ENCODE measurements at places on chromosomes 12 and 14.
A peak's percentile ranks its signal among the peaks of the same experiment; 100 is the strongest.

GRCh38 chr12:122835750-122836026 is 431 bp downstream of the HIP1R start:
- H3K27ac ChIP-seq, result no peak overlapping the region
- DNase-seq, result no peak
- H3K27me3 ChIP-seq, result no peaks in the 10 kb centered on the region
- H3K36me3 ChIP-seq, result peaks cover 3% of the 10 kb centered on the region
- H3K4me1 ChIP-seq, result peaks cover 2% of the 10 kb centered on the region

DNA sequence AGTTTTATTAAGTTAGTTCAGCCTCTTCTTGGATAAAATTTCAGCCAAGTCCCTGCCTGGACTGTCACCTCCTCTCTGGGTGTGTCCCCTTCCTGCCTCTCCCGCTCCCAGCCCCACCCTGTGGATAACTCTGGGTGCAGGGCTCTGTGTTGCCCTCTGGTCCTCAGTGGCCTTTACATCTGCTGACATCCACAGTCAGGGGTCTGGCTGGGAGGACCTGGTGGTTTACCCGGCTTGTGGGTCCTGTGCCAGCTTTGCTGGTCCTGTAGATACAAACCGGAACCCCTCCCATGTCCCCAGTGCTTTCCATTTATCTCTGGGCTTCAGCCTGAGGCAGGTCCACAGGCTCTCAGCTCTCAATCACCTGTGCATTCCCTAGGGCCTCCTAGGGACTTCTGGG is 28.9 kb upstream of the PLEKHG3 start:
- no peak for DNase-seq
- H3K27ac ChIP-seq, result no peak overlapping the region
- H3K4me3 ChIP-seq, result no peak overlapping the region
- peaks cover 5% of the 10 kb centered on the region for H3K4me1 ChIP-seq
- peaks cover 35% of the 10 kb centered on the region for H3K27me3 ChIP-seq

DNA sequence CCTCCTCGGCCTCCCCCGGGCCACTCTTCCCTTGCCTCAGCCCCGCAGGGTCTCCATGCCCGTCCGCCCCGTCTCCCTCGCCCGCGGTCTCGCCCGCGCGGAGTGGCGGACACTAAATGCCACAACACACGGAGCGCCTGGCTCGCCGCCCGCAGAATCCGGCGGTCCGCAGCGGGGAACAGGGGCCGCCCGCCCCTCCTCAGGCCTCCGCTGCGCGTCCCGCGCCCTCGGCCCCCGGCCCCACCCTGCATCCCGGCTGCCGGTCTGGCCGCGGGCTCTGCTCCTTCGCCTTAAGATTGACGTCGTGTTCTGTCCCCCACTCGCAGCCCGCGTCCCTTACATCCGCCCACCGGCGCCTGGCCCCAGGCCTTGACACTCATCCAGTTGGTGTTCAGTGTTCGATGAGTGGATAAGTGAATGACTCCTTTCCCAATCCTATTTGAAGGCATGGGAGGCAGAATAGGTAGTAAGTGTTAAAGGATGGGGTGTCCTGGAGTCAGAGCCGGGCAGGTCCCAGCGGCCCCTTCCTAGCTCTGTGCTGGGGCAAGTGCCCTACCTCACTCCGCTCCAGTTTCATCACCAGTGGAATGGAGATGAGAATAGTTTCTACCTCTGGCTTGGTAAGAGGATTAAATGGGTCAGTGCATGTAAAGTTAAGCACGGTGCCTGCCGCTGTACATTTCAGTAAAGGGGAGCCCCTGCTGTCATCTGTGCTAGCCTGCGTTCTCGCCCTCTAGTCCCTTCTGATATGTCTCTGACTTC is 622 bp downstream of the TECPR2 start:
- H3K27ac ChIP-seq, result no peak overlapping the region
- no peaks in the 10 kb centered on the region for H3K27me3 ChIP-seq
- peak overlapping the region; percentile 88 for H3K4me3 ChIP-seq
- H3K36me3 ChIP-seq, result peaks cover 8% of the 10 kb centered on the region
- peak; percentile 2 for DNase-seq

GRCh38 chr12:90261283-90261682 is 552.6 kb upstream of the ATP2B1 start:
- no peaks in the 10 kb centered on the region for H3K27me3 ChIP-seq
- H3K36me3 ChIP-seq, result no peaks in the 10 kb centered on the region
- H3K4me1 ChIP-seq, result no peaks in the 10 kb centered on the region
- H3K4me3 ChIP-seq, result no peak overlapping the region
- H3K27ac ChIP-seq, result no peak overlapping the region
- DNase-seq, result no peak

DNA sequence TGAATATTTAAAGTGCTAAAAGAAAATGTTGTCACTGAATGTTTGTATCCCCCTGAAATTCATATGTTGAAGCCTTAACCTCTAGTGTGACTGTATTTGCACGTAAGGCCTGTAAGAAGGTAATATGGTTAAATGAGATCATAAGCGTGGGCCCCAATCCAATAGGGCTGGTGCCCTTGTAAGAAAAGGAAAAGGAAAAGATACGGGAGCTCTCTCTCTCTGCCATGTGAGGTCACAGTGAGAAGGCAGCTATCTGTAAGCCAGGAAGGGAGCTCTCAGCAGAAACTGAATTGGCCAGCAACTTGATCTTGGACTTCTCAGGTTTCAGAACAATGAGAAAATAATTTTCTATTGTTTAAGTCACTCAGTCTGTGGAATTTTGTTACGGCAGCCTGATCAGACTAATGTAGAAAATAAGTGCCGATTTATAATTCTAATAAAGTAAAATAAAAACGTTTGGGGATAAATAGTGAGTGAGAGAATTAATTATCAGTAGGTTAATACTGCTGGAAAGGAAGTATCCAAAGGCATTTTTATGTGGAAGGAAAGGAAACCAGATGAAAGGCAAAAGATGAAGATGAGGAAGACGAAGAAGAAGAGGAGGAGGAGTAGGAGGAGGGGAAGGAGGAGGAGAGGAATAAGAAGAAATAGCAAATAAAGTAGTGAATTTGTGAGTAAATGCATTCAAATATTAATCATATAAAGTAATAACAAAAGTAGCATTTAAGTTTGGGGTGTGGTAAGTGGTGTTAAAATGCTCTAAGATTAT is 188.5 kb upstream of the KRR1 start:
- no peak overlapping the region for H3K27ac ChIP-seq
- no peak for DNase-seq

DNA sequence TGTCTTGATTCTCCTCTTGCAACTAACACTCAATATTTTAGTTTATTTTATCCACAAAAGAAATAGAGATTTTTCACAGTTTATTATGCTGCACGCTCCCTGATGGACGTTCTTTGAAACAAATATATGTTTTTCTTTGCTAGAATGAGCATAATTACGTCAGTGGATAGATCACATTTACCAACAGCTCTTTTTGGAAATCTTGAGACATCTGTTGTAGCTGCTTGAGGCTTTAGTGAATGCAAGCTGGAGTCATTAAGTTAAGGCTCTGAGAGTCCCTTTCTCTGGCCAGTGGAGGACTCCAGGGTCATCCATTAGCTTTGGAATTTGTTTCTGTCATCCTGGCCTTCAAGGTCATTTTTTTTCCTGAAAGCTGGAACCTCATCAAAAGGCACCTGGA is 405.6 kb upstream of the TMEM132C start:
- H3K4me1 ChIP-seq, result no peaks in the 10 kb centered on the region
- H3K27ac ChIP-seq, result no peak overlapping the region
- no peaks in the 10 kb centered on the region for H3K27me3 ChIP-seq
- H3K36me3 ChIP-seq, result no peaks in the 10 kb centered on the region

DNA sequence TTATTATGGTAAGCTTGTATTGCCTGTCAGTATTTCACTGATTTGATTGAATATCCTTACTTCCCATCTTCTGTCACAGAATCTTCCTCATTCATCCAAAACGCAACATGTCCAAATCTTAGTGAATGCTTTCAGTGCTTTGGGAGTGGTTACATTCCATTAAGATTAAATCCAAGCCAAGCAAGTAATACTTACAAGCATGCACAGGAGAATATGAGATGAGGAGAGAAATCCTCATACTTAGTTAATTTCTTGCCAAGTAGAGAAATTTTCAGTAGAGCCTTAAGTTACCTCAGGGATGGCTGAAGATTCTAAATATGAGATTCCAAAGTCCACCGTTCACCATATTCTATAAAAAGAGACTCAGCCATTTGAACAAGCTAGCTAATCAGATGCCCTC is 316.0 kb downstream of the RAD51B start:
- H3K4me3 ChIP-seq, result no peak overlapping the region
- no peaks in the 10 kb centered on the region for H3K27me3 ChIP-seq
- no peak for DNase-seq
- H3K4me1 ChIP-seq, result peaks cover 17% of the 10 kb centered on the region
- no peaks in the 10 kb centered on the region for H3K36me3 ChIP-seq
- no peak overlapping the region for H3K27ac ChIP-seq

DNA sequence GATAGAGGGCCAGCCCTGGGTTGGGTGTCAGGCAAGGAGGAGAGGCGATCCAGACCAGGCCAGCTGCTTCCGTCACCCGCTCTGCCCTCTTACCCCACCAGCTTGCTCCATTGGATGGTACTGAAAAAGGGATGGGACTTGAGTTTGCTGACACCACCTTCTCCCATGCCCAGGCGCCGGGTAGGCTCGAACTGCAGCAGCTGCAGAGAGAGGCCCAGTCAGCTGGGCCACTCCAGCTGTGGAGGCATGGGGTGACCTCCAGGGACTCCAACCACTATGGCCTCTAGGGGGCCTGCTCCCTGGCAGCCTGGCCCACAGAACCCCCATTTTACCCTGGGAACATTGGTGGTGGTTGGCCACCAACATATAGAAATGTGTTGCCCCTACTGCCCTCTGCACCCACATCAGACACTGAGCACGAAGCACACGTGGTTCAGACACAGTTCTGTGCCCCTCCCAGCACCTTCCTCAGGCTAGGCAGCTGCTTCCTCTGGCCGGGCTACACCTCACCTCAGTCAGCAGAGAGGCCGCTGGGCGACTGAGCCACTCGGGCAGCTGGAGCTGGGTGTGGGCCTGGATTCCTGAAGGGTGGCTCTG is 16.0 kb downstream of the RPS6KL1 start:
- DNase-seq, result no peak
- peaks cover 3% of the 10 kb centered on the region for H3K4me1 ChIP-seq
- no peak overlapping the region for H3K4me3 ChIP-seq
- peaks cover 15% of the 10 kb centered on the region for H3K36me3 ChIP-seq
- no peaks in the 10 kb centered on the region for H3K27me3 ChIP-seq
- H3K27ac ChIP-seq, result no peak overlapping the region

DNA sequence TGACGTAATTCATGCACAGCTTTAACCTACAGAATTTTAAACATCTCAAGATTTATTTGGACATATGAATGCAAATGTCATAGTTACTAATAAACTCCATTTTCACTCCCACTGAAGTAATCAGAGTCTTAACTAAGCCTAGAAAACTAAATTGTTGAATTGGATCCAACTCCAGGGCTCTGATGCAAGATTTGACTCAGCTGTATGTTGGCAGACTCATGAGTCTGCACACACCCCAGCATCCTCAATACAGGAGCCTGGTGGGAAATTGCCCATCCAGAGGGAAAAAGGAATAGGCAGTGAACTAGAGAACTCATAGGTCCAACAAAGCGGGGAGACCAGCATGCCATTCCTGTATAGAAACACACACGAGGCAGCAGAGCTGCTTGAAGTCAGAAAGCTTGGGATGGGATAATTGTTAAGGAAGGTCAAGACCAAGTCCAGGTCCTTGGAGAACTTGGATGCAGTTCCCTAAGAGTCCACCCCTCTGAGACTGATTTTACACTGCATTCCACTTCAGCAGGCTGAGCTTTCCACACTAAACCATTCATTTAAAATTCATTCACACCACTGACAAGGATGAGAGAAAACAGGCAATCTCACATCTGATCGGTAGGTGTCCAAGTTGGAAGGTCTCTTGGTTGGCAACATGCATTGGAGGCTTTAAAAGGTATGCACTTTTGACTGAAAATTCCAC is 14.4 kb downstream of the TMTC1 start:
- H3K27ac ChIP-seq, result no peak overlapping the region
- no peak overlapping the region for H3K4me3 ChIP-seq
- H3K36me3 ChIP-seq, result peaks cover 18% of the 10 kb centered on the region
- peaks cover 1% of the 10 kb centered on the region for H3K4me1 ChIP-seq
- no peaks in the 10 kb centered on the region for H3K27me3 ChIP-seq
- DNase-seq, result no peak

DNA sequence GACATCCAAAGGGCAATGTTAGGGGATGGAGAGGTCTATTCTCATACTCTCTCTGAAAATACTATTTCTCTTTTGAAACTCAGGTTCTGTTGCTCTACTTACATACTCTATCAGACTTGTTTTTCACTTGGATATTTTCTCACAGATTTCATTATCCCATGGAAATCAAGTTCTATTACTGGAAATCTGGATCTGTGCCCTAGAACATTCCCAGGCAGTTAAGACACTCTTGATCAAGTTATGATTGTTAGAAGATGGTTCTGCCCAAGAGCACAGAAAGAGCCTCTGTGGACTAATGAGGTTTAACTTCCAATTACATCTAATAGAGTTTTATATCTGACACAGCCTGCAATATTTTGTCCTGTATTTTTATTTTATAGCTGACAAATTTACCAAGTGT is 591.0 kb upstream of the ATP2B1 start:
- no peaks in the 10 kb centered on the region for H3K27me3 ChIP-seq
- H3K4me3 ChIP-seq, result no peak overlapping the region
- no peak for DNase-seq
- no peaks in the 10 kb centered on the region for H3K36me3 ChIP-seq
- no peak overlapping the region for H3K27ac ChIP-seq

DNA sequence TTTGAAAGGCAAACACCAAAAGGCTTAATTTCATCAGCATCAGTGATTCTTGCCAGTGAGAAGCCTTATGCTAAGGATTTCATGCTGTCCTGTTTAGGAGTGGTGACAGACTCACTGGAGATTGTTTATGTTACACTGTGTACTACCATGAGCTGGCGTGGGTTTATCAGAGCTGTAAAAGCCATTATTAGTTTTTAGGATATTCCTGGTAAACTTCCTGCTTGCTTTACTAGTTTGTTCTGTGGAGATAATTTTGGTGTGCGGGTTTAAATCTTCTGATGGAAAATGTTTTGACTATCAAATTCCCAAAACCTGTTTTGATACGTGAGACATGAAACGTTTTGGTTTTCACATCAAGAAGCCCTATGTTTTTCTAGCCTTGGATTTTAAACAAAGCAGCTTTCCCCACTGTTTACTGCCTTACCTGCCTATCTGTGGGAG is 15.2 kb downstream of the PPFIBP1 start:
- H3K4me1 ChIP-seq, result peaks cover 9% of the 10 kb centered on the region
- H3K27me3 ChIP-seq, result no peaks in the 10 kb centered on the region
- no peaks in the 10 kb centered on the region for H3K36me3 ChIP-seq
- H3K27ac ChIP-seq, result no peak overlapping the region
- H3K4me3 ChIP-seq, result no peak overlapping the region

GRCh38 chr14:97978341-97978740 is 1181.2 kb downstream of the VRK1 start:
- no peaks in the 10 kb centered on the region for H3K27me3 ChIP-seq
- peak; percentile 41 for DNase-seq
- no peak overlapping the region for H3K27ac ChIP-seq
- H3K4me1 ChIP-seq, result no peaks in the 10 kb centered on the region

DNA sequence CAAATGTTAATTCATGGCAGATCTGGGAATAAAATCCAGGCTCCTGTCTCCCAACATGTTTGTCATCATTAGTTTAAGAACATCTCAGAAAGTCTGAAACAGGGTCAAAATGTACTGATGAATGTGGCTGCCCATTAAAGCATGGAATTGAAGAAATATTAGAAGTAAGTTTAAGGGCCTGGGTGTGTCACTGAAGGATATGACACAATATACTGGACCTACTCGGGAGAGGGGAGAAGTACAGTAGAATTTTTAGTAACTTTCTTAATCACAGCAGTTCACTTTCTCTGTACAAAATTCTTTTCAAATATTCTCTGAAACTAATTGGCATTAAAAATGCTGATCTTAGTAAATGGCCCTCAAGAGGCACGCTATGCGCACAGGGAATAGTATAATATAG is 185.5 kb downstream of the ETV6 start:
- no peaks in the 10 kb centered on the region for H3K27me3 ChIP-seq
- no peaks in the 10 kb centered on the region for H3K36me3 ChIP-seq
- peaks cover 3% of the 10 kb centered on the region for H3K4me1 ChIP-seq
- H3K4me3 ChIP-seq, result no peak overlapping the region

All from neuronal stem cell (in vitro differentiated cells).